ENCODE measurements at places on chromosomes 4 and X.

DNA sequence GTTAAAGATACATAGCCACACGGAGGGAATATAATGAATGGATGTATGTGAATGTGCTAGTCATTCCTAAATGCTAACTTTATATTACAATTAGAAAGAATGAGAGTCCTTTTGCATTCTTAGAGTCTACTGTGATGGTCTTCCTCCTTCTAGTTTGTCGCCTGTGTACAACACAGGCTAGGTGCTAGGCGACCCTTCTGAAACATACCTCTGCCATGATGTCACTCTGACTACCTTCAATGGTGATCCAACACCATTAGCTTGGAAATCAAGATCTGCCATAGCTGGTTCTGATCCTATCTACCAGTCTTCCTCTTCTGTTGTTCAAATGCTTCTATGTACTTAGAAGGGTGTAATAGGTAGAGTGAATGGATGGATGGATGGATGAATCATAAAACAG lies 151.2 kb downstream of the MGST2 start:
- no peak for DNase-seq

GRCh38 chrX:119970574-119970973 lies 27.0 kb upstream of the NKAP start:
- DNase-seq, result no peak

DNA sequence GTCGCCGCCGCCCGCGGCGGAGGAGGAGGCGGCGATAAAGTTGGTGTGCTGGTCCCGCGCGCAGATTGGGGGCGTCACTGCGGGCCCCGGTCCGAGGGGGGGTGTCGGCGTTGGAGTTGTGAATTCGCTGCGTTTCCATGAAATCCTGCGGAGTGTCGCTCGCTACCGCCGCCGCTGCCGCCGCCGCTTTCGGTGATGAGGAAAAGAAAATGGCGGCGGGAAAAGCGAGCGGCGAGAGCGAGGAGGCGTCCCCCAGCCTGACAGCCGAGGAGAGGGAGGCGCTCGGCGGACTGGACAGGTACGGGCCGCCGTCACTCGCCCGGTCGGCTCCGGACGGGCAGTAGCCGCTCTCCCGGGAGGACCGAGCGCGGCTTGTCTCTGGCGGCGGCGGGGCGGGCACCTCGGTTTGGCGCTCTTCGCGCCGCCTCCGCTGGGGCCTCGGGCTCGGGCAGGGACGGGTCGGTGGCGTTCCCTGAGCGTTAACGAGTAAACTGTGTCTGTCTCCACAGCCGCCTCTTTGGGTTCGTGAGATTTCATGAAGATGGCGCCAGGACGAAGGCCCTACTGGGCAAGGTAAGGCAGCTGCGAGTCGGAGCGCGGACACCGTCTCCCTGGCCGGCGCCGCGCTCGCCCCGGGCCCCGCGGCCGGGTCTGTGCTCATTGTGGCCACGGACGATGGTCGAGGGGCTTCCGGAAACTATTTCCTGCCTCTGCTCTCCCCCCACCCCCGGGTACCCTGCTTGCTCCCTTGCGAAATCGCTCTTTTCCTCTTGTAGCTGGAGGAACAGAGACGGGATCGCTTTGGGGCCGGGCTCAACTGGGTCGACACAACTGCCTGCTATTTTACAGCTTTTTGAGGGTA lies 658 bp downstream of the KDM6A start:
- peak; percentile 66 for DNase-seq

- no peak for DNase-seq
Measured at GRCh38 chr4:84110040-84110439, 389.1 kb downstream of the NKX6-1 start.

GRCh38 chrX:77776659-77777058 lies 9.4 kb downstream of the ATRX start:
- no peak for DNase-seq

GRCh38 chrX:127764674-127765073 lies 287.5 kb downstream of the ACTRT1 start:
- no peak for DNase-seq

- no peak for DNase-seq
Measured at GRCh38 chrX:13599491-13599890, 30.1 kb downstream of the EGFL6 start.

DNA sequence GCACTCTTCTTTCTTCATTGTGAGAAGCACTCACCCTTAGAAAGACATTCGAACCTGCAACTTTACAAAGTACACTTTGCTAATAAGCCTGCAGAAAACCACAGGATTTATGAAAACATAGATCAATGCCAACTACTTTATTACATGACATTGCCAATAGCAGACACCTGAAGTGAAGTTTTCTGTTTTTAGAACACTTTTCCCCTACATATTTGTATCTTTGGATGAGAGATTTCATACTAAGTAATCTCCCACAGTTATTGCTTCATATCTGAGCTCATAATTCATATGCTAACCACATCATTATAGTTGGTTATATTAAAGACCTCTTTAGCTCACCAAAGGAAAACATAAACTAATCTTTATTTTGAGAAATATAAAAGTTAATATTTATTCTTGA lies 276.5 kb upstream of the CTSO start:
- no peak for DNase-seq

GRCh38 chr4:142698552-142698951 lies 147.5 kb downstream of the INPP4B start:
- DNase-seq, result no peak

DNA sequence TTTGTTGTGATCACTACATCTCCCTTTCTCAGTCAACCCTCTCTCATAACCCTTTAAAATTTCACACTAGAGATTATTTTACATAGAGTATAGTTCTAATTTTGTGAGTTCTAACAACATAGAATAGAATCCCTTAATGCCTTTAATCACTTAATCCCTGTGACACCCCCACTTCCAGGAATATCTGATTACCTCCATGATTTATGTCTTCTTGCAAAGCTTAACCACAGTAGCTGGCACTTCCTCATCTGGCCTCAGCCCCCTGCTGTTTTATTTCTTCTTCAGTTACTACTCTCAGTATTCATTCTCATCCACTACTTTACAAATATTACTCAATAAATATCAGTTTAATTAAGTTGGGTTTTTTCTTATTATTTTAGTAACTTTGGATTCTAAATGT lies 340.9 kb downstream of the CENPC start:
- no peak for DNase-seq

DNA sequence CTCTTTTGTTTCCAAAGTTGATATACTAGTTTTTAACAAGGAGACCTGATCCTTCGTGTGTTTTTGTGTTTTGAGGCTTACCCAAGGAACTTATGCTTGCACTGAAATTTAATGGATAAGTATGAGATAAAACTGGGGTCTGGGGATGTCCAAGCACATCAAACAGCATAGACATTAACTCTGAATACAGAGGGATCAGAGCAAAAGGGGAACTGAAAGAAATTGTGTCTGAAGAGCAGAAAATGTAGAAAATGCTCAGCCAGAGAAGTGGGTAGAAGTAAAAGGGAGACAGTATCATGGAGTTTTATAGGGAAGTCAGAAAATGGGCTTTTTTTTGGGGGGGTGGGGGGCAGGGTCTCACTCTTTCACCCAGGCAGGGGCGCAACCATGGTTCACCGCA lies 695.4 kb downstream of the ARAP2 start:
- no peak for DNase-seq

DNA sequence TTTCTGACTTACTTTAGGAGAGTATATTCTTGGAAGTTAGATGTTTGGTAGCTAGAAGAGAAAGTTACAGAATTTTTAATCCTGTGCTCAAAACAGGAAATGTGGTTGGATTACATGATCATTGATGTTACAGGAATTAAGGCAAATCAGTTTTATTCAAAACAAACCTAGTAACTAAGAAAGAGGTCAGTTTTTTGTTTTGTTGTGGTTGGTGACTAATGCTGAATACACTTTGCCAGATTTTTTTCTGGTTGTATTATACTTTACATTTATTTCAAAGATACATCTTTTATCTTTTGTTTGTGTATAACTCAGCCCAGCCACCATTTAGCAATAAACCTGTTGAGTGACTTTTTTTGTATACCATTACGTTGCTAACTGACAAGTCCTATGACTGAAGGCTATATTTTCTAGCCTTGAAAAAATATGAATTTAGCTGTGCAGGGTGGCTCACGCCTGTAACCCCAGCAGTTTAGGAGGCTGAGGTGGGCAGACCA lies 116.7 kb downstream of the KLHL8 start:
- DNase-seq, result no peak

DNA sequence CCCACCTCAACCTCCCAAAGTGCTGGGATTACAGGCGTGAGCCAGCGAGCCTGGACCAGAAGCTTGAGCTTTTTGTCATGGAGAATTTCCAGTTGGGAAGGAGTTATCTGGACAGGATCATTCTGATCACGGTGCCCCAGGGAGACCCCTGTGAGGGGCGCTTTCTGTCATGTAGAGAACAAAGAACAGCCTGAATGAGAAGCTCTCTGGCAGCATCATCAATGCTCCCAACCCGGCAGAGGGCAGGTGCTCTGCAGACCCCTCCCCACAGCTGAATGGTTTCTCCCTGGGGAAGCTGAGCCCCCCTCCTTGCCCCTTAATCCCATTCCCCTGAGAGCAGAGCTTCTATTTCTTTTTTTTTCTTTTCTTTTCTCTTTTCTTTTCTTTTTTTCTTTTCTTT lies 7.3 kb upstream of the CSF2RA start:
- no peak for DNase-seq

GRCh38 chr4:6331468-6331867 lies 61.8 kb downstream of the WFS1 start:
- no peak for DNase-seq

DNA sequence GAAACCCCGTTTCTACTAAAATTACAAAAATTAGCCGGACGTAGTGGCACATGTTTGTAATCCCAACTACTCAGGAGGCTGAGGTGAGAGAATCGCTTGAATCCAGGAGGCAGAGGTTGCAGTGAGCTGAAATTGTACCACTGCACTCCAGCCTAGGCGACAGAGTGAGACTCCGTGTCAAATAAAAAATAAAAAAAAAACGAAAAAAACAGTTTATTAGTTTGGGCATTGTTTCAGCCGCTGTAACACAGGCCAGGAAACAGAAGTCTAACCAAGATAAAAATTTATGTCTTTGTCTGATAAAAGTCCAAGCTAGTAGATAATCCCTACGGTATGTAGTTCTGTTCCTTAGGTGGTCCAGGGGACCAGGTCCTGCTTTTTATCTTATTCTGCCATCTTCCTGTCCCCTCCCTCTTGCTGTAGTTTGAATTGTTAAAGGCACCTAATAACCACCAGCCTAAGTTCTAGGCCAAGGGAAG lies 21.4 kb downstream of the USO1 start:
- DNase-seq, result no peak

DNA sequence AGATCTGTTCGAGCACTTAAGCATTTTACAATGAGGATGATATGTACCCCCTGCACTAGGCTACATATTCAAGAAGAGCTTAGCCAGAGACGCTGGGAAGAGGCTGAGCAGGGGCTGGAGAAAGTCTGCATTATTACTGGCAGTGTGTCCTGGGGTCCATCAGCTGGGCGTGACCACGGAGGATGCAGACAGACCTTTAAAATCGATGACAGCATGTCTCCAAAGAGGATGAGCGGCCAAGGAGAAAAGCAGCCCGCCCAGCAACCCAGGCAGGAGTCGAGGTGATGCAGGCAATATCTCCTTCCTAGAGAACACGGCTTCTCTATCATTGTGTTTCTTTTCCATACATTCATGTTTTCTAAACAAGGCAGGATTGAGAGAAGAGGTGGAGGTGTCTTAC lies 300.7 kb downstream of the USP46 start:
- no peak for DNase-seq

- DNase-seq, result no peak
Measured at GRCh38 chr4:71449040-71449439, 110.2 kb downstream of the SLC4A4 start.

DNA sequence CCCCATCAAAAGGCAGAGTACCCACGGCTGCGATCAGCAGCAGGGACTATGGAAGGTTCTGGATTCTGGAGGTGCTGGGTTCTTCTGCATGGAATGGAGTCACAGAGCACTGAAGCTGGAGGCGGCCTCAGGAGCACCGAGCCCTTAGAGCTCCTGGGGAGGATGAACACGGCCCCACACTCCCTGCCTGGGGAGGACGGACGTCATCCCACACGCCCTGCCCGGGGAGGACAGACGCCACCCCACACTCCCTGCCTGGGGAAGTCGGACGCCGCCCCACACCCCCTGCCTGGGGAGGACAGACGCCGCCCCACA lies 9.9 kb downstream of the LRPAP1 start:
- no peak for DNase-seq

- no peak for DNase-seq
Measured at GRCh38 chr4:46491455-46491854, 101.5 kb upstream of the GABRA2 start.

DNA sequence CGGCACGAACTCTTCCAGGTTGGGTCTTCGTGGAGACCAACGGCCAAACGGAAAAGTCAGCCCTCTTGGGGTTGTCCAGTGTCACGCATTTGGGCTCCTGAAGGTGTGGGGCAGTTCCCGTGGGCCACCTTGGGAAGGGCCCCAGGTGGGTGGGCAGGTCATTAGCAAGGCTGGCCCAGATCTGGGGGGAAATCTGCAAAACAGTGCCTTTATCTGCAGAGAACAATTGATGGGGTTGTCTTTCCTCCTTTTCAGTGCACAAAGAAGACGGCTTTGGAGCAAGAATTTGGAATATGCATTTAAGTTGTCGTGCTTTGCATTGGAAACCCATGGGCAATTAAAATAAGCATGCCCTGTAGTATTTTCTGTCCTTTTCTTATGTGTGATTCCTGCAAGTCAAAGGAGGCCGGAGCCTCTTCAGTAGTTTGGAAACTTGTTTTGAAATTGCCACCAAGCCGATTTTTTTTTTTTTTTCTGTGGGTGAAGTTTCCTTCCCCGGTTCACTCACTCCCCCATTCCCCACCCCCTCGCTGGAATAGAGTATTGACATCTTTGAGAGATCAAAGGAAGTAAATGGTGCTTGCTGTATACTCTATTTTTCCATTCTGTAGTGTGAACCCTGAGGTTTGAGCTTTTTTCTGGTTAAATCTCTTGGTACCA lies 9.8 kb downstream of the ZIC3 start:
- DNase-seq, result no peak

DNA sequence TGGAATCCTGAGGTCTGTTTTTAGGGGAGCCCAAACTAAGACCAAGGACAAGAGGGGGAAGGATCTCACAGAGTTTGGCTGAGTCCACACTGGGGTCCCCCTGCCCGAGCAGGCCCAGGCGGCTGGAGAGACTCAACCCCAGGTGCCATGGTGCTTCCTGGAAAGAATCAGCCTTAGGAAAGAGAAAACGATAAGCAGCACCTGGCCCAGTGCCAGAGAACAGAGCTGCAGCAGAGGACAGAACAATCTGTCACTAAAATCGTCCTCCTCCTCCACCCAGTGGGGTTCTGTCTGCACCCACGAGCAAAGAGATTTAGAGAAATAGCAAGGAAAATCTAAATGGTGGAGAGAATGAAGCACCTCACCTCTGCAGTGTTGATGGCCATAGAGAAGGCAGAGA lies 470.5 kb downstream of the BCOR start:
- DNase-seq, result no peak

- DNase-seq, result peak; percentile 82
Measured at GRCh38 chr4:7803992-7804755, 135.5 kb downstream of the AFAP1 start.

- no peak for DNase-seq
Measured at GRCh38 chrX:9271789-9272525, 192.9 kb upstream of the TBL1X start.
